ENCODE measurements at places on chromosomes 7 and 10.

DNA sequence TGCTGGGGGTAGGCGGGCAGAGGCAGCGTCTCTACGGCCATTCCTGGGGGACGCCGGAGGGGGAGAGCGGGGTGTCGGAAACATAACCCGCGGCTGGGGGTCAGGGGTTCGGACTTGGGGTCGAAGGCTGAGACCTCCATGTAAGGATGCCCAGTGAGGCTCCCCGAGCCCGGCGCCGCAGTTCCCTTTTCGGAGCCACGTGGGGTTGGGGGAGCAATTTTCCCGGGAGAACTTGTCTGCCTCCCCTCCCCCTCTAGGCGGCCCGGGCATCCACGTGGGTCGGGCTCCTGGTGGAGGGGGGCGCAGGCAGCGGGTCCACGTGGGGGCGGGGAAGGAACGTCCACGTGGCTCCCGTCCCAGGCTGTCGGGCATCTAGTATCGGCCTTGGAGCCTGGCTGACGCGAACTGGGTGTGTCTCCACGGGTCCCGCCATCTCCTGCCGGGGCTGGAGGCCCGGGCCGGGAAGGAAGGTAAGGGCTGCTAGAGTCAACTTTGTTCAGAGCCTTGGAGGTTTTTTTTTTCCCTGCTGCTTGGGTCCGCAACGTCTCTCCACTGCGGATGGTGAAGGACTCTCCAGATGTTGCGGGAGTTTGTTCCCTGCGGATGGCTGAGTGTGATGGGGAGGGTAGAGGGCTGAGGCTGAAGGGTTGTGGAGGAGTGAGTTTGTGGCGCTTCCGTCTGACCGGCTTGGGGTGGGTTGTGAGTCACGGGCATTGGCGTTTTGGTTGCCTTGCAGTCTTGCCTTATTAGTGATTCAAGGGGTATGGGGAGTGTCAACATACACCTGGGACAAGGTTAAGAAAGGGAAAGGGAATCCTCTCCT, 744 bp downstream of the PPRC1 start:
- DNase-seq, result no peak

DNA sequence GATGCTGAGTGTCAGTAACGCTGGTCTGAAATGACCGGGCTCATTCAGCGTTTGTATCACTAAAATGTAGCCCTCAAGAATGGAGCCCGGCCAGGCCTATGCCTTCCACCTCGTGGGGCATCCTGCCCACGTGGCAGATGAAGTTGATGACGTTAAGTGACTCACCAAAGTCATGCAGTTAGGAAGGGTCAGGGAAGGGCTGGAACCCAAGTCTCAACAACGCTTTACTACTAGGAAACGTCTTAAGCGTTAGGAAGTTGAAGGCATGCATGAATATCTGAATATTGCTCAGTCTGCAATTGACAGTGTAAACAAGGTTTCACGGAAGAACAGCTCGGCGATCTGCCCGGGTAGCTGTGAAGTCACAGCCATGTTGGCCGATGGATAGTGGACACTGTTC, 14.0 kb upstream of the UBE3C start:
- DNase-seq, result no peak

DNA sequence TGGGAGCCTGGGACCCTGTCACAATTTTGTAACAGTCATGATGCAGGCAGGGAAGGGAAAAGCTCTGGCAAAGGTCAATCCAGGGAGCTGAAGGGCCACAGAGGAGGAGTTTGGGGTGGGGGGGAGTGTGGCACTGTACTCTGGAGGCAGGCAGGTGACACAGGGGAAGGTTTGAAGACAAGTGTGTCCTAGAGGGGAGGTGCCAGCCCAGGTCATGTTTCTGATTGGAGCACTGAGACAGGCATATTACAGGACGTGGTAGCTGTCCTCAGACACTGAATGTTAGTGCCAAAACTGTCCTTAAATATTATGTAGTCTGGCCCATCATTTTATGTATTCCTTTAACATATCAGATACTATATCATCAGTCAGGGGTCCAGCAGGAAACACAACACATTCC, 75.6 kb upstream of the LRRC4 start:
- no peak for DNase-seq

- DNase-seq, result no peak
These were observed 192.7 kb upstream of the LRGUK start for GRCh38 chr7:133934262-133934976.

- DNase-seq, result no peak
These were observed 91.1 kb downstream of the AHCYL2 start for GRCh38 chr7:129315960-129316359.

- no peak for DNase-seq
These were observed 58.7 kb upstream of the TFEC start for GRCh38 chr7:116089293-116089692.

- DNase-seq, result no peak
These were observed 30.6 kb downstream of the PALD1 start for GRCh38 chr10:70508912-70509756.

GRCh38 chr10:129604333-129605032, 137.4 kb downstream of the MGMT start:
- no peak for DNase-seq

DNA sequence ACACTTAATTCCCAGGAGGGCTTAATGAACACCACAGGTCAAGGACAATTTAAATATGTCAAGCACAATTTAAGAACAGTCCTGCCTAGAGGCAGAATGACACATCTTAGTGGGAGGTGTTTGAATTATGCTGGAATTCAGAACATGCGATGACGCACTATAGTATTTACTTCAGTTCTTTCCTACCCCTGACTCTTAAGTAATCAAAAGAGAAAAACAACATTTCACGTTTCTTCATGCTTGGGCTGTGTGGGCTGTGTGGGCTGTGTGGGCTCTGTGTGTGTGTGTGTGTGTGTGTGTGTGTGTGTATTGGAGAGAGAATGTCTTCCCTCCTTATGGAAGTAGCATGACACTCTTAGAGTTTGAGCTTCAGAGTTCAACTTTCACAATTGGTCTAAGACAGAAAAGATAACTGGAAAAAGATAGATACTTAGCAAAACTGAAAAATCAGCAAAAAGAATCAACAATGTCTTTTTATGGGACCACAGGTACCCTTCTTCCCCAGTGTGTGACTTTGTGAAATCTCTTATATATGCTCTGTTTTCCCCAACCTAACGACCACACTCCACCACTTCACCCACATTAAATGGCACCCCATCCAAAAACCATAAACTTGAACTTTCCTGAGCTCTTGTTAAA, 33.7 kb upstream of the CABCOCO1 start:
- peak; percentile 91 for DNase-seq

DNA sequence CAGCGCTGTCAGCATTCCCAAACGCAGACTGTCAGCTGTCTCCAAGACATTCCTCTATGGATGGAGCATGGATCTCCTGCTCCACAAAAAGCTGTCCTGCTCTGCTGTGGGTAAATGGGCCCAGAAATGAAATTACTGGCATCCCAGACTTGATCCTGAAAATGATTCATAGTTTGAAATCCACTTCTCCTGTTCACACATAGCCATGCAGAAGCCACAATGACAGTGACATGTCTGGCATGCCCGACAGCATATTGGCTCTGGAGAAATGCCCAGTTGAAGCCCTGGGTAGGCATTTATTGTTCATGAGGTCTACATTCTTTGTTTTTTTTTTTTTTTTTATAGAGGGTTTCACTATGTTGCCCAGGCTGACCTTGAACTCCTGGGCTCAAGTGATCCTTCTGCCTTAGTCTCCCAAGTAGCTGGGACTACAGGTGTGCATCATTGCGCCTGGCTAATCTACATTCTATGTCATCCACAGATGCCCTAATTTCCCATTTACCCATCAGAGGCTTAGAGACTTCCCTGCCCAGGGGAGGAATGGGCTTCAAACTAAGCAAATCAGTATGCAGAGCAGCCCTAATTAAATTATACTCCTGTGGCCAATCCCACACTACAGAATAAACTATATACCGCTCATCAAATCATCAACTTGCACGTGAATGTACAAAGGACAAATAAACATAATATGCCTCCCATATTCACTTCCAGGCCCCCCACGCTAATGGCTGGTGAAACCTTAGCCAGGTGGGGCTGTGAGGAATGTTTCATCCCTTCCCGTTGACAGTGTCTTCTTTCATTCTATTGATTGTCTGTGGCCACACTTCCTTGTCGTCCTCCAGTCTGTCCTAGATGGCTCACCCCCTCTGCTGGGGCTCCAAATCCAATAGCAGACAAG, 61.8 kb upstream of the EEPD1 start:
- no peak for DNase-seq

GRCh38 chr10:11074536-11075267, 57.0 kb downstream of the CELF2 start:
- DNase-seq, result no peak

DNA sequence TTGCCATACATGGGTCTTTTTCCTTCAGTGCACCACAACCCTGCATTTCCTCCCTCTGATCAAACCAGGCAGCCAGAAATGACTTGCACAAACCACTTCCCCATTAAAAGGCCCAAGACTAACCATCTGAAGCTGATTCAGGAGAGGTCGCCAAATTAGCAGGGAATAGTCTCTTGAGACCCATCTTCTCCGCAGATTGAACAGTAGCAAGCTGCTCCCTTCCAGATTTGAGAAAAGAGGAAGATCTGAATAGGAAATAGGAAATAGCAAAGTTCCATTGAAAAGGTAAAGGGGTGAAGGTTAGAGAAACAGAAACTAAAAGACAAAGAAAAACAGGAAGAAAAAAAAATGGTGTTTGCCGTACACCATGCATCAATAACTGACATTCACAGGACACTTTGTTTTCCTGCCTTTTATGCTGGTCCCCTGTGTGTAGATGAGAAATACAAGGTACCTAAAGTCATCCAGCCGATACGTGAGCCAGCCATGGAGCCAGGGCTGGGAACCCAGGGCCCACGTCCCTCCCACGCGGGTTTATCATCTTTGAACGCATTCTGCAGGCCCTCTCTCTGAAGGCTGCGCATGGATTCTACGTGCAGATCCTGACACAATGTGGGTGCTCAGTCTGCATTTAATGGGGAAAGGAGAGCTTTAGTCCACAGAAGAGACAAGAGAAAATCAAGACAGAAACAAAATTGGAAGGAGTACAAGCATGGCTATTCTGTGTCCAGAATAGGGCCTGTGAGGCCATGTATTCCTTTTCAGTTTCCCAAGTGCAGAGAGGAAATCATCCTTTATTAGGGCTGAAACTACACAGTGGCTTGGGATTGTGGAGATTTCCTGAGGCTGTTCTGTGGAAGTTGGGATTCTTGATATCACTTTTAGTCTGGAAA, 268.4 kb upstream of the NPVF start:
- DNase-seq, result no peak

DNA sequence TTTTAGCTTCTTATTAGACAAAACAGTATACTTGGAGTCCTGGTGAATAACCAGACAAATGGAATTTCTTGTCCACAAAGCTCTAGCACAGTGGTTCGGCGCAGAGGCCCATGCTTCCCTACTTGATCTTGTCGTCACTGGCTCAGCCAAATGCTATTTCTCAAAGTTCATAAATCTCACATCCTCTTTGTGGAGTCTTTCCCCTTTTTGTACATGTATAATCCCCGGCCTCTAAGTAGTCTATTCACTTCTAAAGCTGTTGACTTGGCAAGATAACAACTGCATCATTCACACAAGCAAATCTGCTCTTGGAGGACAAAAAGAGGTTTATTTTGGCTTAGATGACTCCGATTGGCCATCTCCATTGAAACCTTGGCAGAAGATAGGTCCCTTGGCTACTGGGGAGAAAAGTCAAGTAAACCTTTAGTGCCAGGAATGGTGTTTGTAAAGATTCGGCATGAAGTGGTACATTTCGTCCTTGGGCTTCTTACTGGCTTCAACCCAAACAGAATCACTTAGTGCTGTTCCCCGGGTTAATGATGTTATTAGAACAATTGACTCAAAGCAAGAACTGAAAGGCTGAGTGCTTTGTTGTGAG, 5.1 kb upstream of the AKR1E2 start:
- DNase-seq, result no peak

- no peak for DNase-seq
These were observed 26.5 kb upstream of the TRIM8 start for GRCh38 chr10:102617816-102618215.

DNA sequence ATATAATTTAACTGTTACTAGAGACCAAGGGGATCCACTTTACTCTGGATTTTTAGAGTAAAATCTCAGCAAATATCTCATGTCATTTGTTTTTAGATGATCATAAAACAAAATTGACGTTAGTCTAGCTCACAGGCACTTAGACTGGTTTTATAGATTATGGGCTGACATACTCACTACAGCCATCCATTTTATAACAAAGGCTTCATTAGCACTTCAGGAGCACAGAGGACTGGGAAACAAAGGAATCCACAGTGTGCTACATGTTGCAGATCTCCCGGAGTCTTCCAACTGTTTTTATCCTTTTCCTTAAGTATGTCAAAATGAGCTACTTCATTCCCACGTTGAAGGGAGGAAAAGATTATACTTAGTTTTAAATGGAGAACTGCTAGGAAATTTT, 15.9 kb upstream of the SCRN1 start:
- no peak for DNase-seq

DNA sequence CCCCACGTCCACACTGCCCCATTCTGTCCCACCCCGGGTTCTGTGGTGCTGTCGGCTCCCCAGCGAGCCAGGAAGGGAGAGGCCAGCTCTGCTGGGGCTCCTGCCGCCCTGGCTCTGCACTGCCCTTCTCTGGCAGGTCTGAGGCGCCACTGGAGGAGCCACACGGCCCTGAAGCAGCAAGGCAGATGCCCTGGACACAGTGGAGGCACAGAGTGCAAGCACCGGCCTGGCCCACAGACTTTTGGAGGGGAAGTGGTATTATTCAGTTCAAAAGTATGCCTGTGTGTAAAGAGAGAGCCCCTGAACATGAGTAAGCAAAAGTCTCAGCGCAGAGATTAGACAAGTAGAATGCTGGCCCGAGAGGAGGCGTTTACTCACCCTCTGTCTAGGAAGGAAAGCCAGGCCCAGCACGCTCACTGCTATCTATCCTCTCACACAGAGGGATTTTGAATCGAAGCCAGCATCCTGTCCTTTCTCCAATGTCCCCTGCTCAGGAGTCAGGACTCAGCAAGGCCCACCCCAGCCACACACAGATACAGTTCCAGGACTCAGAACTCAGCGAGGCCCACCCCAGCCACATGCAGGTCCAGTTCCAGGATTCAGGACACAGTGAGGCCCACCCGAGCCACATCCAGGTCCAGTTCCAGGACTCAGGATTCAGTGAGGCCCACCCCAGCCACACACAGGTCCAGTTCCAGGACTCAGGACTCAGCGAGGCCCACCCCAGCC, 115.0 kb downstream of the EGFR start:
- DNase-seq, result peak; percentile 95

DNA sequence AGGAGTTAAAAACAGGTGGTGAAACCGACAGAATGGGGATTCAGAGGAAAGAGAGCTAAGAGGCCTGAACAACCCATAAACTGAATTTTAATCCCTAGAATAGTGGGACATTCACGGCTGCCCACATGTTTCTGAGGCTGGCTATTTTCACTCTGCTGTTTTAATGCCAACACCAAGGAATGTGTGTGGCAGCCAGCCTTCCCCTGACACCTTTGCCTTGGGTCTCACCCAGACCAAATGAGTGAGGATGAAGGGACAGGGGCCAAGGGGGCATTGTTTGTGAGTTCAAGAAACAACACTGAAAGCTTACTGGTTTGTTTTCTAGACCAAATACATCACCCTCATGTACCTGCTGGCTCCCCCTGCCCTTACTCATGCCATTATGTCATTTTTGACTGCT, 164.3 kb downstream of the JAZF1 start:
- DNase-seq, result no peak

Data from non-pigmented ciliary epithelial cell (primary cell).